ENCODE measurements at places on chromosomes 16 and 17.

DNA sequence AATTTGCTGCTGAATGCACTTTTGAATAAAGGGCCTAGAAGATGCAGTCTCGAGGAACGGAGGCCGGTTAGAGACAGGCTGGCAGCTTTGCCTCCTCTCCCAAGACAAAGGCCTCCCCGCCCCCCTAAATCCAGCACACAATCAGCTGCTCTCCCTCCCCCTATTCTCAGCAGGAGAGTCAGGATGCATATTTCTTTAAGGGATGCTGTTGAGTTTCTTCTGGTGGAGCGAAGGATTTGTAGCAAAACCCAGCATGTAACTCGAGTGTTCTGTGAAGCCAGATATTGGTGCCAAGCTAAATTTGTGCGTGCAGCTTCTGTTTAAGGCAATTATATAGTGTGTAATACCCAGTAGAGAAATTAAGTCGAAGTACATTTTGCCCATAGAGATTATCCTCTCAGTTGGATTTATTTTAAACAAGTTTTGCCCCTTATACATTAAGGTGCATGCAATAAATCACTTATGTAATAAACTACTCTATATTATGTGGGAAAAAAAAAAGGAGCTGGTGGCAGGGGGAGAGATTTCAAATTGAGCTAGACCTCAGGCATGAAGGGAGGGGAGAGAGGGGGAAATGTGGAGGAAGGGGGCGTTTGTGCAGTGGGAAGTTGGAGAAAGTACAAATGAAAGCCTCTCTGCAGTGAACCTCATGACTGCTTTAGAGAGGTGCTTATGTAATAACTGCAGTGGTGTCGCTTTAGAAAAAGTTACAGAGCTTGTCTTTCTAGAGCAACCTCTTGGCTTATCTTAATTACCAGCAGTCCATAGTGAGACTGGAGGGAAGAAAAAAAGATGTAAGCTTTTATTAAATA is 599.2 kb downstream of the MAF start:
- H3K36me3 ChIP-seq = no peaks in the 10 kb centered on the region
- H3K4me3 ChIP-seq = no peak overlapping the region
- H3K27me3 ChIP-seq = no peaks in the 10 kb centered on the region
- no peak overlapping the region for H3K27ac ChIP-seq
- no peak for DNase-seq
- peaks cover 9% of the 10 kb centered on the region for H3K4me1 ChIP-seq

GRCh38 chr16:28130099-28131088 is 66.9 kb upstream of the GSG1L start:
- H3K27me3 ChIP-seq = no peaks in the 10 kb centered on the region
- no peak for DNase-seq
- no peak overlapping the region for H3K4me3 ChIP-seq
- peaks cover 65% of the 10 kb centered on the region for H3K36me3 ChIP-seq
- H3K4me1 ChIP-seq = peaks cover 11% of the 10 kb centered on the region
- H3K27ac ChIP-seq = peak overlapping the region; percentile 68

GRCh38 chr17:66354981-66355380 is 52.6 kb downstream of the PRKCA start:
- H3K4me1 ChIP-seq = peaks cover 76% of the 10 kb centered on the region
- no peaks in the 10 kb centered on the region for H3K27me3 ChIP-seq
- peaks cover 9% of the 10 kb centered on the region for H3K36me3 ChIP-seq
- no peak for DNase-seq

- DNase-seq = no peak
- H3K4me3 ChIP-seq = no peak overlapping the region
- peaks cover 17% of the 10 kb centered on the region for H3K4me1 ChIP-seq
- no peak overlapping the region for H3K27ac ChIP-seq
These were observed 8.2 kb downstream of the TUBG2 start for GRCh38 chr17:42667088-42667951.

DNA sequence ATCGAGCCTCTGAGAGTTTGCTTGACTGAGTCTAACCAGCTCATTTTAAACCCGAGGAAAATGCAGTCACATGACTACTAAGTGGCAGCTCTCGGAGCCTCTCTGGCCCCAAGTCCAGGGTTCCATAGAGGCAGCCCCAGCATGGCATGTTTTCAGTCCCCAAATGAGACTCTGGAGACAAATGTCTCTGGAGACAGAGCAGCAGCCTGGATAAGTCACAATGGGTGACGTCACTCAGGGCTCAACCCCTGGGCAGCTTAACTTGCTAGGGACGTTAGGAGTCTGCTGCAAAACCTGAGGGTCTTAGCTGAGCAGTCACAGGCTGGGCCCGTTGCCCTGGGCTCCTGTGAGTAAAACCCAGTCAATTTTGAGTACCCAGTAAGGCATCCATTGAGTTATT is 6.9 kb upstream of the STH start:
- no peaks in the 10 kb centered on the region for H3K36me3 ChIP-seq
- no peaks in the 10 kb centered on the region for H3K4me1 ChIP-seq
- H3K27ac ChIP-seq = no peak overlapping the region
- no peak overlapping the region for H3K4me3 ChIP-seq
- no peak for DNase-seq
- H3K27me3 ChIP-seq = no peaks in the 10 kb centered on the region

DNA sequence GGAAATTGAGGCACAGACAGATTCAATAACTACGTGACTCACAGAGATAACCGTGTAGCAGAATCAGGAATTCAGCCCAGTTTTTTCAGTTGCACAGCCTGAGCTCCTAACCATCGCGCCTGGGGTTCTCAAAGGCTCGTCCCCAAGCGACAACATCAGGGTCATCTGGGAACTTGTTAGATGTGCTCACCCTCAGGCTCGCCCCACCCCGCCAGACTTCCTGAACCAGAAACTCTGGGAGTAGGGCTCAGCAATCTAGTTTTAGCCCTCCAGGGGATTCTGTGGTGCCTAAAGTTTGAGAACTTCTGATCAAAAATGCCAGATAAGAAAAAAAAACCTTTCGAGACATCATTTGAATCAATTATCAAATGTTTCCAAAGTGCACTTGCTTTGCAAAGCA is 559.8 kb downstream of the WWOX start:
- no peak for DNase-seq
- no peaks in the 10 kb centered on the region for H3K27me3 ChIP-seq
- H3K4me3 ChIP-seq = no peak overlapping the region
- no peak overlapping the region for H3K27ac ChIP-seq
- no peaks in the 10 kb centered on the region for H3K36me3 ChIP-seq

- peaks cover 73% of the 10 kb centered on the region for H3K36me3 ChIP-seq
- DNase-seq = peak; percentile 83
- H3K4me1 ChIP-seq = peaks cover 63% of the 10 kb centered on the region
- H3K4me3 ChIP-seq = no peak overlapping the region
- no peaks in the 10 kb centered on the region for H3K27me3 ChIP-seq
These were observed 14.0 kb downstream of the FMNL1 start for GRCh38 chr17:45235416-45236281.

DNA sequence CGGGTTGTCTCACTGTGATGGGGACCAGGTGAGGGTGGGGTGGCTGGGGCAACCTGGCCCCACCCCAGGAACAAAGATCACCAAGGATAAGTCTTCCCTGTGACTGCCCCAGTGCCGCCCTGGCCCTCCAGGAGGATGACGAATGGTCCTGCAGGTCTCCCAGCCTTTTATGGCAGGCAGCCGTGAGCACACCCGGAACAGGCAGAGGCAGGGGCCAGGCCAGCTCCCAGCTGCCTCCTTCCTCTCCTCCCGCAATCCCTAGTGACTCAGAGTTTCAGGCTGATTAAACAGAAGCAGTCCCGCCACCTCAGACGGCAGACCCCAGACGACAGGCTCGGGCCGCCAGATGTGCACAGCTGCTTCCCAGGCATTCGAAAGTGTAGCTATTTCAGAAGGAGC is 13.3 kb downstream of the JUP start:
- no peaks in the 10 kb centered on the region for H3K4me1 ChIP-seq
- H3K4me3 ChIP-seq = no peak overlapping the region
- H3K27ac ChIP-seq = no peak overlapping the region
- no peaks in the 10 kb centered on the region for H3K36me3 ChIP-seq
- peaks cover 6% of the 10 kb centered on the region for H3K27me3 ChIP-seq

DNA sequence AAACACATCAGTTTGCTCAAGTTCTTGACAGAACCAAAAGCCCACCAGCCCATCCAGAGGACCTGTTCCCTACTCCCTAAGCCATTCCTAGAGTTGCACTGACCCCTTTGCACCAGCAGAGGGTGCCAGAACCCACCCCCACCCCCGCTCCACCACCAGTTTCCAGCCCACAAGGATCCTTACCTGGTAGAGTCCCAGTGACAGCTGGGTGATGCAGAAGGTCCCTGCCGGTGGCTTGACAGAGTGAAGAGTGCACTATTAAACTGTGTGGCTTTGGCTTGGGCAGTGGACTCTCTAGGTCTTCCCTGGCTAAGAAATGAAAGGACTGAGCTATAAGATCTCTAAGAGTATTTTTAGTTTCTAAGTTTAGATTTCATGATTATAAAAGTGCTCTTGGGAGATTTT is 73.3 kb upstream of the MTMR4 start:
- no peak overlapping the region for H3K27ac ChIP-seq
- DNase-seq = peak; percentile 79
- H3K27me3 ChIP-seq = no peaks in the 10 kb centered on the region
- no peaks in the 10 kb centered on the region for H3K36me3 ChIP-seq
- no peaks in the 10 kb centered on the region for H3K4me1 ChIP-seq

- peaks cover 23% of the 10 kb centered on the region for H3K4me1 ChIP-seq
- DNase-seq = peak; percentile 89
- H3K27me3 ChIP-seq = no peaks in the 10 kb centered on the region
- peak within 1 kb of the TSS; percentile 80 for H3K27ac ChIP-seq
These were observed at the start of gene UNKL for GRCh38 chr16:1414532-1415260. TSS of gene UNKL (minus strand) at chr16:1414704. CDS start at chr16:1414691, 13 bp downstream.

DNA sequence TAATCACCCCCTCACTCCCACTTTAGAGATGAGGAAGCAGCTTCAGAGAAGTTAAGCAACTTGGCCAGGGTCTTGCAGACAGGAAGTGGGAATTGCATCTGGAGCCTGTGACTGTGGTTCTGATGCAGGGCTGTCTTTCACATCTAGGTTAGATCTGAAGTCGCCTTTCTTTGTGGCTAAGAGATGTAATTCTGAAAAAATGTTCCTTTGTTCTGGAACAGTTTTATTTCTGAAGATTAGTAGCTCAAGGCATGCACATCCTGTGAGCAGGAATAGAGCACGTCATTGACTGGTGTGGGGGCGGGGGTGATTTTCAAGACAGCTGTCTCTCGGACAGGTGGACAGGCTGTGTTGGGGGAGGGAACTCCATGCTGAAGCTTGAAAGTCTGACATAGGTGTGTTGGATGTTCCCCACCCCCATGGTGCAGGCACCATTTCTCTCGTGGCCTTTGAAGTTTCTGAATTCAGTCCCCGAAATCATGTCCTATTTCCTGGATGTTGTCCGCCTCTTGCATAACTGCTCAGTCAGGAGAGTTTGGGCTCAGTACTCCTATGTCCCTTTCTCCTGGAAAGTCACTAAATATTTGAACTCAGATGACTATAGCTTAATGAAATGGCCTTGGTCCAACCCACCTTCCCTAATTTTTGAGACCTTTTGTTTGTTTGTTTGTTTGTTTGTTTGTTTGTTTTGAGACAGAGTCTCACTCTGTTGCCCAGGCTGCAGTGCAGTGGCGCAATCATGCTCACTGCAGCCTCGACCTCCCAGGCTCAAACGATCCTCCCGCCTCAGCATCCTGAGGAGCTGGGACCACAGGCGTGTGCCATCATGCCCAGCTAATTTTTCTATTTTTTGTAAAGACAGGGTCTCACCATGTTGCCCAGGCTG is 21.0 kb upstream of the HERPUD1 start:
- H3K4me3 ChIP-seq = no peak overlapping the region
- peak; percentile 67 for DNase-seq
- H3K36me3 ChIP-seq = no peaks in the 10 kb centered on the region
- H3K4me1 ChIP-seq = peaks cover 22% of the 10 kb centered on the region

DNA sequence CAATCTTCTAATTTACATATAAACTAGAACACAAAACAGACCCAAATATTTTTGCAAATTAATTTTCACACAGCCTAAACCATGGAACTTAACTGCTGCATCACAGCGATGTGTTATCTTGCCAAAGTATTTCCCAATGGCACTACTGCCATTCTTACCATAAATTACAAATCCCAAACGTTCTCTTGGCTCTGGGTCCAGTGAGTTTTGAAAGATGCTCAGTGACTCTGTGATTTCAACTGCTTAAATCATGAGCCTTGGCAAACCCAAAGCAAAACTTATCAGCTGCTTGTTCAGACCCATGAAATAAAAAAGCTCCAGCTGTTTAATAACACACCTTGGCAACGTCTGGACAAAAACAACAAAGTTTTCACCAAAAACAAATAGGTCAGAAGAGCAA is 223.0 kb downstream of the CA10 start:
- no peaks in the 10 kb centered on the region for H3K4me1 ChIP-seq
- H3K36me3 ChIP-seq = no peaks in the 10 kb centered on the region
- no peak overlapping the region for H3K27ac ChIP-seq
- no peaks in the 10 kb centered on the region for H3K27me3 ChIP-seq

- no peaks in the 10 kb centered on the region for H3K4me1 ChIP-seq
- H3K36me3 ChIP-seq = no peaks in the 10 kb centered on the region
- peaks cover 3% of the 10 kb centered on the region for H3K27me3 ChIP-seq
- no peak overlapping the region for H3K27ac ChIP-seq
- H3K4me3 ChIP-seq = no peak overlapping the region
These were observed 7.7 kb downstream of the CES1 start for GRCh38 chr16:55825115-55825728.

GRCh38 chr17:45149669-45150664 is 1.7 kb downstream of the HEXIM1 start:
- no peaks in the 10 kb centered on the region for H3K27me3 ChIP-seq
- DNase-seq = peak; percentile 64
- H3K27ac ChIP-seq = peak overlapping the region; percentile 100
- peaks cover 33% of the 10 kb centered on the region for H3K4me1 ChIP-seq

- no peak overlapping the region for H3K4me3 ChIP-seq
- no peak overlapping the region for H3K27ac ChIP-seq
- no peak for DNase-seq
These were observed 94.2 kb downstream of the AIPL1 start for GRCh38 chr17:6340708-6341107.

DNA sequence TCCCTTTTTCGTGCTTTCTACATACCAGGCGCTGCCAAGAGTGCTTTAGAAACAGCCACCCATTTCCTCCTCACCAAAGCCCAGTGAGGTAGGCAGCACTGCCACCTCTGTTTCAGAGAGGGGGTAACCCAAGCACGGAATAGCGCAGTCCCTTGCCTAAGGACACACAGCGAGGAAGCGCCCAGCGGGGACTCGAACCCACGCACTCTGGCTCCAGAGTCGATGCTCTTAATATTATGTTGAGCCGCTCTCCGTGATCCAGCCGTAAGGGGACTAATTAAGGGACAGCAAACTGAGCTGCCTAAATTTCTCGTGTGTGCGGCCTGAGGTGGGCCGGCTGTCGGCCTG is 497 bp downstream of the CES1 start:
- no peak for DNase-seq
- no peaks in the 10 kb centered on the region for H3K36me3 ChIP-seq
- no peak overlapping the region for H3K27ac ChIP-seq
- no peak overlapping the region for H3K4me3 ChIP-seq
- H3K4me1 ChIP-seq = no peaks in the 10 kb centered on the region
- H3K27me3 ChIP-seq = peaks cover 6% of the 10 kb centered on the region

GRCh38 chr16:65546353-65546791 is 424.5 kb upstream of the CDH11 start:
- no peak overlapping the region for H3K4me3 ChIP-seq
- no peaks in the 10 kb centered on the region for H3K36me3 ChIP-seq
- no peaks in the 10 kb centered on the region for H3K4me1 ChIP-seq
- no peak overlapping the region for H3K27ac ChIP-seq

- no peak for DNase-seq
- no peaks in the 10 kb centered on the region for H3K27me3 ChIP-seq
- peaks cover 30% of the 10 kb centered on the region for H3K36me3 ChIP-seq
- no peak overlapping the region for H3K27ac ChIP-seq
These were observed 32.7 kb upstream of the ALDH3A1 start for GRCh38 chr17:19780846-19781245.

GRCh38 chr17:55492781-55493341 is 18.4 kb downstream of the SMIM36 start:
- no peak overlapping the region for H3K27ac ChIP-seq
- H3K4me1 ChIP-seq = no peaks in the 10 kb centered on the region
- DNase-seq = no peak
- H3K36me3 ChIP-seq = no peaks in the 10 kb centered on the region
- H3K27me3 ChIP-seq = peaks cover 8% of the 10 kb centered on the region
